ENCODE measurements at places on chromosomes 1 and 21. TPM values are rescaled to one million over a fixed set of nuclear protein-coding genes. Genes with fewer than 3 reads are reported as not detected.

The HSD3B2 gene
- total RNA-seq = not detected

The HNRNPCL1 gene
- not detected for total RNA-seq

The XCL2 gene
- total RNA-seq = not detected

The A3GALT2 gene
- total RNA-seq = not detected

The S100A13 gene
- total RNA-seq = 185 TPM

The LEFTY1 gene
- total RNA-seq = 0.48 TPM

The SYCP1 gene
- not detected for total RNA-seq

The ARF1 gene
- total RNA-seq = 430 TPM

The LY9 gene
- 0.06 TPM for total RNA-seq

The CTTNBP2NL gene
- 7.7 TPM for total RNA-seq
